Activated CD8-positive, alpha-beta memory T cell treated with anti-CD3 and anti-CD28 coated beads, Interleukin-2, amount 10 ng/mL, durations not matched to agents 7 days and 5 days (primary cell): ENCODE measurements at places on chromosomes 1 and 21. TPM values are rescaled to one million over a fixed set of nuclear protein-coding genes. Genes with fewer than 3 reads are reported as not detected.
A peak's percentile ranks its signal among the peaks of the same experiment; 100 is the strongest.

MIXL1 gene
- not detected for total RNA-seq

RCSD1 gene
- total RNA-seq, result 121 TPM

GNL2 gene
- 73.6 TPM for total RNA-seq

SLC30A2 gene
- not detected for total RNA-seq

SYT14 gene
- not detected for total RNA-seq

EXO1 gene
- 51.6 TPM for total RNA-seq

- DNase-seq, result no peak
These were observed 91.7 kb downstream of the TYW3 start for GRCh38 chr1:74824497-74825107.

DNA sequence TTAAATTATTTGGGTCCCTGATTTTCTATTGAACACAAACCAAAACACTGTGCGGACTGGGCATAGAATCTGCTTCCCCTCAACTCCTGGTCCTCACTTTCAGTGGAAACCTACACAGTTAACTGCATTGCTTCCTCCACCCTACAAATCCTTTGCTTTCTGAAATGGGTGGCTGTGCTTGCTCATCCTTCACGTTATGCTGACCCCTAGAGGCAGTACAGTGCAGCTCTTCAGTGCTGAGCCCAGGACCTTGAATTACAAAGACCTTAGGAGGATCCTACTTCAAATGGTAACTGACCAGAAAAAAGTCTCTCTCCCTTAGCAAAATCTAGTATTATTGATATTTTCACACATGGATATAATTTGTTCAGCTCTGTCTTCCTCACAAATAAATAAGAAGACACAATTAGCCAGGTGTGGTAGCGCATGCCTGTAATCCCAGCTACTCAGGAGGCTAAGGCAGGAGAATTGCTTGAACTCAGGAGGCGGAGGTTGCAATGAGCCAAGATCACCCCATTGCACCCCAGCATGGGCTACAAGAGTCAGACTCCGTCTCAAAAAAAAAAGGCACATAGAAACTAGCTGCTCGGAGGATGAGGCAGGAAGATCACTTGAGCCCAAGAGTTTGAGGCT, 63.4 kb upstream of the L1TD1 start:
- DNase-seq, result peak; percentile 57

- DNase-seq, result no peak
These were observed 55.5 kb downstream of the CLIC6 start for GRCh38 chr21:34724131-34724856.

DNA sequence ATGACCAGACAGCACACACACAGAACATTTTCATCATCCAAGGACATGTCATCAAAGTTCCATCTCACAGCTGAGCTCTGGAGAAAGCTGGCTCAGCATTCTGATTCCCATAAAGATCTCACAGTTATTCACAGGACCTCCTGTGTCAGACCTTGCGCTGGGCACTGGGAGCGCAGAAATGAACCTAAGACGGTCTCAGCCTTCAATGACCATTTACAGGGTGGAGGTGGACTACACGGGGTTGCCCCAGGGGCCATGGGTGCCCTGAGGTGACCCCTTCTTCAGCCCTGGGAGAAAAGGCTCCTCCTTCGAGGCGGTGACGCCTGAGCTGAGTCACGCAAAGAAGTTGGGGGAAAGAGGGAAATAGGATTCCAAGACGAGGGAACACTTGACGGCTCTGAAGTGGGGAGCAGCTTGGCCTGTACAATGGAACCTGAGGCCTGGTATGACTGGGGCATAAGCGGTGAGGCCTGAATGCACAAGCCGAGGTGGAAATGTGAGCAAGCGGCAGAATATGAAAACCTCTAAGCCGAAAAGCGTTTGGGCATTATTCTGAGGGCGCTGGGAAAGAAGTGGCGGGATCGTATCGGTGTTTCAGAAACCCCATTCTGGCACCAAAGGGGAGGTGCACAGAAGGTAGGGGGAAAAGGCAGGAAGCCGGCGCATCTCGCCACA, 797 bp downstream of the CC2D1B start:
- peak; percentile 50 for DNase-seq

- DNase-seq, result no peak
These were observed 22.4 kb upstream of the PADI2 start for GRCh38 chr1:17141441-17142197.

DNA sequence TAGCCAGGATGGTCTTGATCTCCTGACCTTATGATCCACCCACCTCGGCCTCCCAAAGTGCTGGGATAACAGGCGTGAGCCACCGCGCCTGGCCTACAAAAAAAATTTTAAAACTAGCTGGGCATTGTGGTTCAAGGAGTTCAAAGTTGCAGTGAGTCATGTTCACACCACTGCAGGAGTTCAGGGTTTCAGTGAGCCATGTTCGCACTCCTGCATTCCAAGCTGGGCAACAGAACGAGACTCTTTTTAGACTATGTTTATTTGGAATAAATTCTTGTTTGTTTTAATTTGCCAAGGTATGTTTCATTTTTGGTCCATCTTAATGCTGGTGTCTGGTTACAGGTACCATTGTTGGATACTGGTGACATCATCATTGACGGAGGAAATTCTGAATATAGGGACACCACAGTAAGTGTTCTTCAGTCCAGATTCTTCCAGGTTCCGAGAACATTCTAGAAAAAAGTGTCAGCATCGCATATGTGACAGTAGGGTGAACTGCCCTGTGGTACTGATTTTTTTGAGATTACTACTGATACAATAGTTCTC, 3.9 kb downstream of the PGD start:
- DNase-seq, result no peak

DNA sequence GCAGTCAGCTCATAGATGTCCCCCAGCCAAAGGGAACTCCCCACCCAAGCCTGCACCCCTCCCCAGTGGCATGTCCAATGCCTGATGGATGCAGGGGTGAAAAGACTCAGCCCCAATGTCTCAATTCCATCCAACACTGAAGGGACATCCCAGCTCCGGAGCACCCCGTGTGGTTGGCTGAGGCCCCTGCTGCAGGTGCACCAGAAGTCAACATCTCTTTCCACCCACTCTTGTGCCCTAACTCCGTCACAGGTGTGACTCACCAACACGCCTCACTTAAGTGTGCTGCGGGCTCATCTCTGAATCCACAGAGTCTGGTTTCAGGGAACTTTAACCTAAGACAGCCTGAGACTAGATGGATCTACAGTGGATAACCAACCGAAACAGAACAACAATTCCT, 40.9 kb upstream of the ZBTB18 start:
- DNase-seq, result no peak

- no peak for DNase-seq
These were observed 131.6 kb downstream of the GRIK1 start for GRCh38 chr21:29808153-29808552.
